Naive B cell (primary cell): ENCODE measurements at places on chromosomes 2 and 18.

DNA sequence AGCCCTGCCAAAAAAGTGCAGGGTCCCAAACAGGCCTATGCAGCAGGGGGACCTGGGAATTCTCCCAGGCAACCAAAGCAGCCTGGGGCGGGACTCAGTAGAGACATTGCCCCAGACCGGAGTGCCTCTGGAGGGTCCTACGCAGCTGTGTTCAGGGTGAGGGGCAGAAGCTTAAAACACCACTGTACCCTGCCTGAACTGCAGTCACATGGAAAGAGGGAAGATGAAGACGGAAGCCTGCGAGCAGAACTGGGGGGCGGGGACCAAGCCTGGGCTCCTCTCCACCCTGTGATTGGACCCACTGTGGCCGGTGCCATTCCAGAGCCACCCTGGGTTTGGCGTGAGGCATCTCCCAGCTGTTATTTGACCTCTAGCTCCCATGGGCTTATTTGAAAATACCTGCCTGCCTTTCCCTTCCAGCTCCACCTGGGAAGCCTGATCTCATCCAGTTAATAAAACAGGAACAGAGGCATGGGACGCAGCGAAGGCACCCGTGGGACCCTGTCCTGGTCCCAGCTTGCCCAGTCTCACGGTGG is 183.1 kb downstream of the SMAD2 start:
- DNase-seq, result no peak

DNA sequence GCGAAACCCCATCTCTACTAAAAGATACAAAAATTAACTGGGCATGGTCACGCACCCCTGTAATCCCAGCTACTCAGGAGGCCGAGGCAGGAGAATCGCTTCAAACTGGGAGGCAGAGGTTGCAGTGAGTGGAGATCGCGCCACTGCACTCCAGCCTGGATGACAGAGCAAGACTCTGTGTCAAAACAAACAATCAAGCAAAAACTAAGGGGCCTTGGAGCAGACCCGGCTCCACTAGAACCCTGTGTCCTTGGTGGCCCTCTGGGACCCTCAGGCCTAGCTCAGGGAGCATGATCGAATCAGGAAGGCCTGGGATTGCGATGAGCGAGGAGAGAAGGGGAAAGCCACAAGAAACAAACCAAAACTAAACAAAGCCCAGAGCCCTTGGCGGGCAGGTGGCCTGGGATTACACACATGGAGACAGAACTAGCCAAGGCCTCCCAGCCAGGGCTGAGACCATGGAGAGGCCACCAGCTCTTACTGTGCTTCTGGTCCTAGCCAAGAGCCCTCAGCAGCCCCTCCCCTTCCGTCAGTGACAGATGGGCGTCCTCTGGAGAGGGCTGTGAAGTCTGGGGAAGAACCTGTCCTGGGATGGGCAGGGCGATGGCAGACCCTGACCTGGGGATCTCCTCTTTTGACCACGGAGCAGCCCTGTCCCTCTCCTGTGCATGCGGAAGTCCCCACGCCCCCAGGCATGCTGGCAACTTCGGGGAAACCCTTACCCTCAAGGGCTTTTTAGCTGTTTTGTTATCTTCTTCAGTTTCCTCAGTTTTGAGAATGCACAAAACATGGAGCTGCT is 27.4 kb upstream of the CATIP start:
- no peak for DNase-seq

GRCh38 chr2:86021396-86022378 is 84.0 kb downstream of the POLR1A start:
- no peak for DNase-seq

DNA sequence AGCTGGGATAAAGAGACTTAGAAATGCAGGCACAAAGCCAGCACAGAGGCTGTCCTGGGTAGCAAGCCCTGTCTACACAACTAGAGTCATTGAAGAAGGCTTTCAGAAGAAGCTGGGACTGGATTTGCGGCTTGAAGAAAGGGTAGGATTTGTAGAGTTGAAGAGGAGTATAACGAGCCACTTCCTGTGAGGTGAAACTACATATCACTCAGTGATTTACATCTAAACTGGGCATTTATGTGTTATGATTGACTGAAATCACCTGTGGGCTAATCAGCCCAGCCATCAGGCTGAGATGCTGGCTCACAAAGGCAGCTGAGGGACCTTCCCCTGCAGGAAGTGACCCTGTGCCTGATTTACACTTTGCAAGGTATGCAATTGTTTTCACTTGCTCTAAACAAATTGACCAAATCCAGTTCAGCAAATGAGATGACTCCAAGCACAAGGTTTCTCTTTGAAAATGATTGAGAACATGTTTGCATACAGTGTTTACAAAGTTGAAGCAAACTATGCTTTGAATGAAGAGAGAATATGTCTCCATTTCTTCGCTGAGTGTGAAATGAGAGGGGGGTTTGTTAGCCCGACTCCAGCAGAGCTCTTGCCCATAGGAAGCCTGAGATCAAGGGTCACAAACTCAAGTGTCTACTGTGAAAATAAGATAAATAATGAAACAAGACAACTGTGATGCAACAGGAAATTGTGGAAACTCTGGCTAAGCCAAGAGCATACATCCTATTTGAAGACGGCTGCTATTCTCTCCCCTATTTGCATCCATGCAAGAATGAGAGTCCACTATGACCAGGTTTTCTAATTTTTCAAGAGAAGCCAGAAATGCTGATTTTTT is 69.3 kb upstream of the HK2 start:
- no peak for DNase-seq

GRCh38 chr18:23964282-23965238 is 50.0 kb upstream of the TTC39C start:
- no peak for DNase-seq

DNA sequence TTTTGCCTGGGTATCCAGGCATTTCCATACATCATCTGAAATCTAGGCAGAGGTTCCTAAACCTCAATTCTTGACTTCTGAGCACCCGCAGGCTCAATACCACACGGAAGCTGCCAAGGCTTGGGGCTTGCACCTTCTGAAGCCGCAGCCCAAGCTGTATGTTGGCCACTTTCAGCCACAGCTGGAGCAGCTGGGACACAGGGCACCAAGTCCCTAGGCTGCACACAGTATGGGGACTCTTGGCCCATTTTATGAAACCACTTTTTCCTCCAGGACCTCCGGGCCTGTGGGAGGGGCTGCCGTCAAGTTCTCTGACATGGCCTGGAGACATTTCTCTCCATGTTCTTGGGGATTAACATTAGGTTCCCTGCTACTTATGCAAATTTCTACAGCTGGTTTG is 52.0 kb upstream of the POLE4 start:
- no peak for DNase-seq

DNA sequence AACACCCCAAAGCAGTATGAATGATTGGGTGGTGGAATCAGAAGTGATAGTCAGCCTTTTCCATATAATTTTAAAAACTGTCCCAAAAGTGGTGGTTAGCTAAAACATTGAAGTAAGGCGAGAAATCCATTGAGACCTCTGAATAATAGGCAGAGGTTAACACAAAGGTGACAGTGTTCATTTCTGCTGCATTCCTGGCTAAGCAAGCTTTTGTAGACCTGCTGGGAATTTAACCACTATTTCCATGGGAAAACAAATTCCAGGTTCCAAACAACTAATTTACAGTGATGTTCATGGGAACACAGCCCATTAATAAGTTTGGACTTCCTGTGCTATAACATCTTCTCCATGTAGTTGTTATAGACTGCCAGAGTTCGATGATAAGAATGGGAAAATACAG is 6.3 kb upstream of the INO80D start:
- DNase-seq, result no peak

DNA sequence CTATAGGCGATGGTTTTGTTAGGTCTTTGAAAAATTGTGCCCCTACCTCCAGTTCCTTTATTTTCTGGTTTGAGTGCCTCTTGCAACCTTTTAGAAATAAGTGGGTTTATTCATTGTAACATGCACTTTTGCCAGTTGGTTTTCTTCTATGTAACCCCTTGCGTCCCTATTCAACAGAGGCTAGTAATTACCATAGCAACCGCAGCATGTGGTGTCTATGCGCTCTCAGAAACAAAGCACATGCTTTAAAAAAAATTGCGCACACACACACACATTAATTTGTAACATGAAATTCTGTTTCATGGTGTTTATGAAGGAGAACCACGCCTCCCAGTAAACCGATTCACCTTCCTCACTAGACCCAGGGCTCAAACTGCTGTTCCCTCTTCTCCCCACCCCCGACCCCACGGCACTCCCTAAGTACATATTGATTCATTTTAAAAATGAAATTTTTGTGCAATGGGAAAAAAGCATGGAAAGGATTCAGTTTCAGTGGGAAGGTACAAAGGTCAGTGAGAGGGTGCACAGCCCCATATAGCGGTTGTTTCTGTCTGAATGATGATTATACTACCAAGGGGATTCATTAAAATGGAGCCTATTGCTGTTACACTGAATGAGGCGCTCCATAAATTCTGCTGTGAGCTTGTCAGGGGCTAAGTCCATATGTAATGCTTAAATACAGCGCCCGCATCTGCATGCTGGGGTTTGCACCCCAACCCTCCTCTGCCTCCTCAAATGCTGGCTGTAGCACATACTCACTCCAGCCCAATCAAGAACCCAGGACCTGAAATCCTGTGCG is 206.9 kb downstream of the ICOS start:
- no peak for DNase-seq

GRCh38 chr2:95349568-95350322 is 52.6 kb downstream of the KCNIP3 start:
- DNase-seq, result no peak

DNA sequence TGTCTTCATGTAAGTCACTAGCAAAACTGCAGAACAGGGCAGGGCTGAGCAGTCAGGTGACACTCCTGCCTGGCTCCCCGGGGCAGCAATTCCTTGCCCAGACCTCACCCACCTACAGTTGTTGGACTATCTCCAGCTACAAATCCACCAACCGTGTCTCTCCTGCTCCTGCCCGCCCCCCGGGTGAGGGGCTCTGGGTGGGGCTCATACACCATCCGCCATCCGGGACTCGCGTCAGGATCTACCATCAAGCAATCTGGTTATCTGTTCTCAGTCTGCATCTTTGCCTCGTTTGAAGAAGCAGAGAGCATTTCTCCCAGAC is 13.5 kb upstream of the GLI2 start:
- no peak for DNase-seq

DNA sequence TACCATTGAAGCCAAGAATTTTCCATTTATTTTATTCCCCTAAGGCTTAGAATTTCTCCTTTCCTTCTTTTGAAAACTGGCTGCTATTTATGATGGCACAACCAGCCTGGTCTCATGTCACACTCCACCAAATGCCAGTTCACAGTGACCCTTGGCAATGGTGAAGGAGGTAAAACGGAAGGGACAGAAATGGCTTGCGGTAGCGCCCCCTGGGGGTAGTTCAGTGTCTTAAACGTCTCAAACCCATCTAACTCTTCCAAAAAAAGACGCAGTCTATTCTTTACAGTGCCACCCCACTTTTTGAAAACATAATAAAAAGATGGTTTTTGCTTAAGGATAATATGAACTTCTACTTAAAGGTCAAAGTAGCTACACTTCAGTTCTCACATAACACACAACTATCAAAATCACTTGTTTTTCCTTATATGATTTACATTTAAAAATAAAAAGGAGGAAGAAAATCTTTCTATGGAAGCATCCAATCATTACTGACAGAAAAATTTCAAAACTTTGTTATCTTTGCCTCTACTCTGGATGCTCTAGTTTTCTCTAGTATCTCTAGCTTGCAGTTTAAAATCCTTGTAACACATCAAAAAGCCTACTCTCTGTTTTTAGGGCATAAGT is 28.0 kb downstream of the PNO1 start:
- peak; percentile 61 for DNase-seq
